ENCODE measurements at places on chromosomes 5 and 9. TPM values are rescaled to one million over a fixed set of nuclear protein-coding genes. Genes with fewer than 3 reads are reported as not detected.

DNA sequence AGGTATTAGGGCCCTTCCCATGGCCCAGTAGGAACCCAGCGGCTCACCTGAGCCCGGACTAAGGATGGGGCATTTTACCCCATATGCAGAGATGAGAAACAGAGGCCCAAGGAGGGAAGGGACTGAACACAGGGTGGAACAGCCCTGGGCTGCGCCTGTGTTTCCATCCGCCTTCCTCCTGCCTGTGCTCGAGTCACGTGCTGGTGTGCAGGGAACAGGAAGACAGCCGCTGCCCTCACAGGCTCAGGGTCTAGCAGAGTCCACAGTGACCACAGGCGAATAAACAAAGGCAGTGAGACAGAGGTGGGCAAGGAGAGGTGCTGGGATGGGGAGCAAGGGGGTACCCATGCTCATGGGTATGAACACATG is 129.4 kb downstream of the C9orf50 start:
- H3K27me3 ChIP-seq, result no peaks in the 10 kb centered on the region

DNA sequence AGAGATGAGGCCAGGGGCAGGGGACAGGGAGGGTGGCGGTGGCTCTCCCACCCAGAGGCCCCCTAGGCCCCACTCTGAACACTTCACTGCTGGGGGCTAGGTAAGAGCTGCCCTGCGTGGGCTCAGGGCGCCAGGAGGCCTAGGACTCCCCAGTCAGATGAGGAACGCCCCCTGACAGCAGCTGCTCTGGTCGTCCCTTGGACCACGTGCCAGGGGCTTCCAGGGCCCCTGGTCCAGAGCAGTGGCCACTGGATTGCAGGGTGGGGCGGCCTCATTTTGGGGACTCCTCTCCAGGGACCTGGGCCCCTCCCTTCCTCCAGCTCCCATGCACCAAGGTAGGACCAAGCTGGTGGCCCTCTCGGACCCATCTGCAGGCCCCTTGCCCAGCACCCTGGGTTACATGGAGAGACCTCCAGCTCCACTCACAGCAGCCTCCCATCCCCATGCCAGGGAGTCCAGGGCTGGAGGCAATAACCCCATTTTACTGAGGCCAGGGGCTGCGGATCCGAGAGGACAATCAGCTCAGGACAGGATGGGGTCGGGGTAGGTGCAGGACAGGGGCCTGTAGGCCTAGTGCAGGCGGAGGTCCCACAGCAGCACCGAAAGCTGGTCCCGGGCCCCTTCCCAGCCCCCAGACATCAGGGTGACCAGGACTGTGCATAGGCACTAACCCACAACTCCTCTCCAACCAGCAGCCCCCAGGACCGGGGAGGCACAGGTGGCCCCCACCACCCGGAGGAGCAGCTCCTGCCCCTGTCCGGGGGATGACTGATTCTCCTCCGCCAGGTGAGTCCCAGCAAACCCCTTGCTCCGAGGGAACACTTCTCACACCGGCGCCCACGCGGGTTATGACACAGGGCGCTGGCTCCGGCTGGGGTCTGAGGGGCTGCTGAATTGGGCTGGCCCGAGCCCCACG is 1.5 kb downstream of the EGFL7 start:
- peaks cover 7% of the 10 kb centered on the region for H3K4me1 ChIP-seq
- no peaks in the 10 kb centered on the region for H3K36me3 ChIP-seq
- H3K27ac ChIP-seq, result no peak overlapping the region
- no peak for DNase-seq

- DNase-seq, result no peak
- no peak overlapping the region for H3K4me3 ChIP-seq
- no peaks in the 10 kb centered on the region for H3K27me3 ChIP-seq
- no peak overlapping the region for H3K27ac ChIP-seq
Measured at GRCh38 chr5:80170117-80170535, 85.7 kb downstream of the SERINC5 start.

GRCh38 chr9:97307500-97308163 is at the start of gene CCDC180:
TSS of gene CCDC180 (plus strand) at chr9:97307659. CDS start at chr9:97308064, 405 bp downstream.
- no peak within 1 kb of the TSS for H3K27ac ChIP-seq
- no peaks in the 10 kb centered on the region for H3K4me1 ChIP-seq
- peaks cover 31% of the 10 kb centered on the region for H3K27me3 ChIP-seq
- H3K36me3 ChIP-seq, result no peaks in the 10 kb centered on the region

- H3K4me1 ChIP-seq, result peaks cover 70% of the 10 kb centered on the region
- H3K4me3 ChIP-seq, result no peak overlapping the region
- H3K27ac ChIP-seq, result peak overlapping the region; percentile 38
Measured at GRCh38 chr9:131418143-131419025, 24.5 kb downstream of the PRRC2B start.

DNA sequence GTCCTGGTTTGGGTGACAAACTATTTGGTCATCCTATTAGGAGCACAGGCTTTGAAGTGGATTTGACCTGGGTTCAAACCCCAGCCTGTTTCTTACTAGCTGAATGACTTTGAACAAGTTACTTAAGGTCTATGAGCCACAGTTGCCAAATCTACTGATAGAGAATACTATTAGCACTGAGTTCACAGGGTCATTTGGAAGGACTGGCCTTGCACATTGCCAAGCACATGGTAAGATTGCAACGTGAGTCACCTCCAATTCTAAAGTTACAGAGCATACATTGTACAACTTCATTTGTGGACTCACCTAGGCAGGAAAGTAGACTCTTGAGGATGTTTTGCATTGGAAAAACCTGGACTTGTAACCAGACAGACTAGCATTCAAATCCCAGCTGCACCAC is 38.9 kb downstream of the MFAP3 start:
- no peaks in the 10 kb centered on the region for H3K36me3 ChIP-seq
- DNase-seq, result no peak
- no peak overlapping the region for H3K27ac ChIP-seq
- no peaks in the 10 kb centered on the region for H3K27me3 ChIP-seq
- no peak overlapping the region for H3K4me3 ChIP-seq

- peaks cover 19% of the 10 kb centered on the region for H3K4me1 ChIP-seq
- H3K36me3 ChIP-seq, result peaks cover 18% of the 10 kb centered on the region
- DNase-seq, result no peak
- H3K27me3 ChIP-seq, result no peaks in the 10 kb centered on the region
- no peak overlapping the region for H3K27ac ChIP-seq
Measured at GRCh38 chr5:135399794-135400542, 937 bp upstream of the MACROH2A1 start.

- no peaks in the 10 kb centered on the region for H3K27me3 ChIP-seq
- H3K4me3 ChIP-seq, result no peak overlapping the region
- H3K27ac ChIP-seq, result no peak overlapping the region
- H3K36me3 ChIP-seq, result no peaks in the 10 kb centered on the region
Measured at GRCh38 chr5:151257731-151258181, 4.8 kb downstream of the GM2A start.

GRCh38 chr9:126294331-126295081 is 32.1 kb upstream of the MVB12B start:
- no peaks in the 10 kb centered on the region for H3K36me3 ChIP-seq
- no peaks in the 10 kb centered on the region for H3K27me3 ChIP-seq
- no peak overlapping the region for H3K27ac ChIP-seq
- no peaks in the 10 kb centered on the region for H3K4me1 ChIP-seq
- no peak overlapping the region for H3K4me3 ChIP-seq

- no peak overlapping the region for H3K4me3 ChIP-seq
- DNase-seq, result no peak
- no peaks in the 10 kb centered on the region for H3K4me1 ChIP-seq
Measured at GRCh38 chr5:9325549-9325948, 220.3 kb downstream of the SEMA5A start.

DNA sequence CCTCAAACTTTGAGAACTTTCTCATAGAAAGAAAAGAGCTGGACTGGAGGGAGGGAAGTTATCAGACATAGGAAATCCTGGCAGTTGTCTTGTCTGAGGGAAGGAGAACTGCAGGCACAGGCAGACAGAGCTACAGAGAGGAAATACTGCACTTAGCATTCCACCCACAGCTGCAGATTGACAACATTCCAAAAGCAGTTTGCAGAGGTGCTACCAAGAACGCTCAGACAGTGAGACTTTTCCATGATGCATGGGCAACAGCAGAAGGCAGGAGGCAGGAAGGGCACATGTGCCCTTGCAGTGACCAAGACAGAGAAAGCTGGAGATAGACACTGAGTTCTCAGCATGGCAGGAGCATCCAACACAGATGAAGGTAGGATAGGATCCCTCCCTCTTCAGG is 327.5 kb upstream of the ZNF462 start:
- H3K27ac ChIP-seq, result no peak overlapping the region
- no peaks in the 10 kb centered on the region for H3K4me1 ChIP-seq
- H3K4me3 ChIP-seq, result no peak overlapping the region
- no peak for DNase-seq

DNA sequence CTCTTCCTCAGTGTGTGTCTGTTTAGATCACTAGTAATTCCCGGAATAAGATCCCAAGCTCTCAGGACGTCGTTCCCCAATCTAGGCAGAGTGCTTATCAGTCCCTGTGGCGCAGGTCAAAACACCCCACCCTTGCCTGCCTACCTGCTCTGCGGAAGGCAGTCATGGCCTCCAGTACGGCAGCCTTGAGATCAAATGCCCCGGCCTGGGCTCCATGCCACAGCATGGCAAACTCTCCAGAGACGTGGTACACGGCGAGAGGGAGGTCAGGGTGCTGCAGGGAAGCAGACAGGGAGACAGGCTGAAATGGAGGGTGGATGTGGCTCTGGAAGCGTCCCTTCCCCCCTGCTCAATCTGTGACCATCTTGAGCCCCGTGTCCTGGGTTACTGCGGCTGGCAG is 12.0 kb upstream of the HDHD3 start:
- no peaks in the 10 kb centered on the region for H3K4me1 ChIP-seq
- H3K27me3 ChIP-seq, result no peaks in the 10 kb centered on the region
- peaks cover 17% of the 10 kb centered on the region for H3K36me3 ChIP-seq
- DNase-seq, result no peak
- no peak overlapping the region for H3K4me3 ChIP-seq

GRCh38 chr5:72194846-72195245 is 87.6 kb downstream of the MAP1B start:
- no peaks in the 10 kb centered on the region for H3K27me3 ChIP-seq
- H3K4me3 ChIP-seq, result no peak overlapping the region
- no peak overlapping the region for H3K27ac ChIP-seq
- no peaks in the 10 kb centered on the region for H3K4me1 ChIP-seq
- H3K36me3 ChIP-seq, result peaks cover 98% of the 10 kb centered on the region

DNA sequence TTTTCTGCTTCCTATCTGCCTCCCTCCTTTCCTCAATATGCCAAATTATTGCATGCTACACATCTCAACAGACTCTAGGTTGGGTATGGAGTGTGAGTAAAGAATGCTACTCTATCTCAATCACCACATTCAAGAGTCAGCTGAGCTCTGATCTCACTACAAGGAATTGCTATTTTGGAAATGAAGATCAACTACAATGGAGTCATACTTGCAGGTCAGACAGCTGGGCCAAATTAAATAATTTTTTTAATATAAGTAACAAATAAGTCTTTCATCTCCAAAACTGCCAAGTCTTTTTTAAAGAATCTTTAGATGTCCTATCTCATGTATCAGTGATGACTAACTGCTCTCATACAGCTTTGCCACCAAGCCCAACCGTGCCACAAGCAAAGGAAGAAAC is 64.0 kb downstream of the DEPDC1B start:
- H3K36me3 ChIP-seq, result peaks cover 14% of the 10 kb centered on the region
- H3K4me1 ChIP-seq, result no peaks in the 10 kb centered on the region
- no peak overlapping the region for H3K27ac ChIP-seq
- no peaks in the 10 kb centered on the region for H3K27me3 ChIP-seq

DNA sequence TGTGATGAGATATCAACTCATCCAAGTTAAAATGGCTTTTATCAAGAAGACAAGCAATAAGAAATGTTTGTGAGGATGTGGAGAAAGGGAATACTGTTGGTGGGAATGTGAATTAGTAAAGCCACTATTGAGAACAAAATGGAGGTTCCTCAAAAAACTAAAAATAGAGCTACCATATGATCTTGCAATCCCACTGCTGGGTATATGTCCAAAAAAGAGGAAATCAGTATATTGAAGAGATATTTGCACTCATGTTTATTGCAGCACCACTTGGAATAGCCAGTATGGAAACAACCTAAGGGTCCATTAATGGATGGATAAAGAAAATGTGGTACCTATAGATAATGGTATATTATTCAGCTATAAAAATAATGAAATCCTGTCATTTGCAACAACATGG is 25.1 kb downstream of the PPIP5K2 start:
- H3K27ac ChIP-seq, result no peak overlapping the region
- H3K27me3 ChIP-seq, result no peaks in the 10 kb centered on the region
- DNase-seq, result no peak
- H3K36me3 ChIP-seq, result peaks cover 10% of the 10 kb centered on the region
- H3K4me1 ChIP-seq, result no peaks in the 10 kb centered on the region
- H3K4me3 ChIP-seq, result no peak overlapping the region

DNA sequence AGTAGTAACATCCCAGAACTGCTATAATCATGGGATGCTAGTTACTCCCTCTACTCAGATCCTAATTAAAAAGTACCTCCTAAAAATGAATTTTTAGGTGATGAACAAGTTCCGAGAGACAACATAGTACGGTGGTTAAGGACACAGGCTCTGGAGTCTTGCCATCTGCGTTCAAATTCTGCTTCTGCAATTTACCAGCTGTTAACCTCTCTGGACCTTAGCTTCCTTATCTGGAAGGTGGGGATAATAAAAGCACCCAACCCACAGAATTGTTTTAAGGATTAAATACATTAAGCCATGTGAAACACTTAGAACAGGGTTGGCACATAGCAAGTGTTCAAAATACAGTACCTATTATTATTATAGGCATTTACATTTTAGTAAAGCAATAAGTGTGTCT is 77.5 kb upstream of the XPA start:
- H3K4me3 ChIP-seq, result no peak overlapping the region
- H3K36me3 ChIP-seq, result no peaks in the 10 kb centered on the region
- H3K27me3 ChIP-seq, result no peaks in the 10 kb centered on the region
- no peak overlapping the region for H3K27ac ChIP-seq
- peaks cover 38% of the 10 kb centered on the region for H3K4me1 ChIP-seq

DNA sequence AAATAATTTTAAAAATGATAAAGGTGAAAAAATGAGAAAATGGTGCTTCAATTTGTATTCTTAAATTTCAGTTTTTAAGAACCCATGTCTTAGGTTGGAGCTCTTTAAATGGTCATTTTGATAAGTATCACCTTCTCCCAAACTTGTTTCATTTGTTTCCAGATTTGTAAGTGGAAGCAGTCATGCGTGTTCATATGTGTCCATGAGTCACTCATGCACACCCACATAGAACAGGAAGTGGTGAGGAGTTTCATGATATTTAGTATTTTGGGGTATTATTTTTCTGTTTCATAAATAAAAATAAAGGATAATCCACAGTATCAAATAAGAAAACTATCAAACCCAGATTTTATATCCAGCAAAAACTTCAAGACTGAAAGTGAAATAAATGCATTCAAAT is 570.4 kb upstream of the ST8SIA4 start:
- no peak overlapping the region for H3K4me3 ChIP-seq
- no peak for DNase-seq
- H3K36me3 ChIP-seq, result no peaks in the 10 kb centered on the region
- no peaks in the 10 kb centered on the region for H3K4me1 ChIP-seq
- no peak overlapping the region for H3K27ac ChIP-seq
- no peaks in the 10 kb centered on the region for H3K27me3 ChIP-seq

C5orf58 gene
- total RNA-seq, result not detected

DMRT3 gene
- total RNA-seq, result not detected

SLC4A9 gene
- not detected for total RNA-seq

DDX4 gene
- not detected for total RNA-seq

ORM2 gene
- not detected for total RNA-seq

SHROOM1 gene
- 31.2 TPM for total RNA-seq

MAMDC2 gene
- not detected for total RNA-seq

ASS1 gene
- 20.9 TPM for total RNA-seq

DNAH5 gene
- total RNA-seq, result 0.63 TPM

Data from SJSA1 (cell line).